ENCODE measurements at places on chromosomes 6 and 20. TPM values are rescaled to one million over a fixed set of nuclear protein-coding genes. Genes with fewer than 3 reads are reported as not detected.

The GSTA3 gene
- total RNA-seq: not detected

The ANKRD6 gene
- 28.1 TPM for total RNA-seq

The GCLC gene
- 27.6 TPM for total RNA-seq

The NEDD9 gene
- 140 TPM for total RNA-seq

The KHDC1L gene
- not detected for total RNA-seq

The MMP24 gene
- total RNA-seq: 0.32 TPM

GRCh38 chr20:343107-343506 lies 3.8 kb upstream of the NRSN2 start:
- no peak for DNase-seq

GRCh38 chr6:151001387-151002056 lies 136.0 kb downstream of the MTHFD1L start:
- no peak for DNase-seq

GRCh38 chr6:45196121-45196520 lies 132.0 kb upstream of the RUNX2 start:
- no peak for DNase-seq

DNA sequence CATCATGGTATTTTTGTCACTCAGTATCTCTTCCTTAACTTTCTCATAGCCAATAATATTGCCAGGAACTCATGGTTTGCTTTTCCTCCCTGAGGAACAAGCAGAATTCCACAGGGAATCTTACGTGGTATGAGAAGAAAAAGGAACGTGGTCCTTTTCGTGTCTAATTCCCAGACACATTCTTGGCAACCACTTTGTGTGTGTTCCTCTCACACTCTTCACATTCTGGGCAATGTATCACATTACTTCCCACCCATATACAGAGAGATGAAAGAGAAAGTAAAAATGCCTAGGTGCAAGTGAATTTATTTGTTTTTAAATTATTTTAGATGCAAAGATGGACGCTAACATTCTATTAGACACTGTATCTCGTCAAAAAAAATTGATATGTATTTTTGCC lies 102.7 kb downstream of the PTPRK start:
- DNase-seq: no peak

- DNase-seq: no peak
These were observed 514.0 kb upstream of the BTBD3 start for GRCh38 chr20:11403711-11404110.

DNA sequence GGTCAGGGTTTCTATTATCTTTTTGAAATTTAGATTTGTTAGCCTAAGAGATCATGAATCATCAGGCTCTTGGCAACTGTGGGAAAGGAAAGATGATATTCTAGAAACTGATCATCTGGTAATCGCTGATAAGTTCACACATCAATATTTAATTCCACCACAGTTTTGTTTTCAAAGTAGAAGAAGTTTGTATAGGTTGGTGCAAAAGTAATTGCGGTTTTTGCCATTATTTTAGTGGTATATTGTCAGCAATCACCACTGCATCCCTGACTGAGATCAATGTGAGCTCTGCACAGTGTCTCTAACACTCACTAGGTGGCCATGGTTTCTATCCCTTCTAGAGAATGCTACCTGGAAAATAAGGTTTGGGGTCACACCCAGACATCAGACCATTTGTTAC lies 17.0 kb upstream of the PXDC1 start:
- DNase-seq: no peak

- DNase-seq: no peak
These were observed 24.5 kb upstream of the SEC63 start for GRCh38 chr6:107982486-107982885.

- DNase-seq: peak; percentile 8
These were observed at the start of gene EBF4 for GRCh38 chr20:2692036-2692885. TSS of gene EBF4 (plus strand) at chr20:2692780. CDS start at chr20:2693646, 866 bp downstream.

GRCh38 chr6:125789576-125790357 lies 993 bp upstream of the NCOA7 start:
- DNase-seq: peak; percentile 62

GRCh38 chr6:111674413-111674812 lies 68.7 kb upstream of the TRAF3IP2 start:
- DNase-seq: no peak

DNA sequence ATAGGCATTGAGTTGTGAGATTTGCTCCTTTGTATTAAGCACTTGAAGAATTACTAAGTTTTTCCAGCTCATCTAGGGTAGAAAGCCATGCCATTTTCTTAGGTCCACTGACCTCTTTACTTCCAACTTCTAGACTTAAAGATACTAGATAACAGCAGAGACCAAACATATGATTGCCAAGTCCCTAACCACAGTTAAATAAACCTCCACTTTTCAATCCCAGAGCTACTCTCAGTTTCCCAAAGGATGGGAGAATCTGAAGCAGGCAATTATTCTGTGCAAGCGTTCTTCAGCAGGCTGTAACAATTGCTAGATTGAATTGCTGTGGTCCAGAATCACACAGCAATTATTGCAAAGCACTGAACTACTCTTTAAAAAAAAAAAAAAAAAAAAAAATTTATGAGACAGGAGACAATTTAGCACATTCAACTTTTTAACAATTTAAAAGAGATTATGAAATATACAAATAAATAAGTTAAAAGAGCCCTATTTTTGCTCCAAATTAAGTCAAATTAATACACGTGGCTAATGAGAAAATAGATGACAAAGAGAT lies 104.0 kb upstream of the PRSS16 start:
- no peak for DNase-seq

DNA sequence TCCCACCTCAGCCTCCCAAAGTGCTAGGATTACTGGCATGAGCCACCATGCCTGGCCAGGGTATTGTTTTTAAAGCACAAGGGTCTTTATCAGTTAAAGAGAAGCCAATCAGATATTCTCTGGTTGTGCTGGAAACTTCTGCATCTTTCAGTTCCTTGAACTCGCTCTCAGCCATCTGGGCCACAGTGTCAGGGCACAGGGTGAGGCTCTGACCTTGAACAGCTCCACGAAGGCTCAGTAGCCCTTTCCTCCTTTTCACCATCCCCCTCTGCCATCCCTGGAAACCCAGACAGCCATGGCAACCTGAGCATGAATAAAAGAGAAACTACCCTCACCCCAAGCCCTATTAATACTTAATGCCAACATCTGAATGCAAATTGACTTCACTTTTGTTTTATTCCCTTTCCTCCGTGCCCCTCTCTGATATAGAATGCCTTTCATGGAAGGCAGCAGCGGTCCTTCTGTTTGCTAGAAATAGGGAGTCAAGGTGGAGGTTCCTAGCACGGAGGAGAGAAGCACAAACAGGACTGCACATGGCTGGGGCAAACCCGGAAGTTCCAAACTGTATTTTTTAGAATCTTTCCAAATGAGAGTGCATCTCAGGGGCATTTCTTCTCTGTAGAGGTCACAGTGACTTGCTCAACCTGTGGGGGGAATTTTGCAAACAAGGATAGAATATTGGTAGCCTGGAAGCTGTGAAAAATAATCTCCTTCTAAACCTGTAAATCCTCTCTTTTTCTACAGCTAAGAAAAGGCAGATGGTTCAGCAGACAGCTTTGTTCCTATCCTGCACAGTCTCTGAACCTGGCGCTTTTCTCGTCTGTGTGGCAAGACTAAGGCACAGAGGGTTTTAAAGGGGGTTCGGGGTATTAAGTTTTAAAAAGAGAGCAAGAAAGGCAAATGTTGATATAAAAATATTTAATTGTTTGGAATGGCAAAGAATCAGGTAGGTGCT lies 176.4 kb upstream of the RREB1 start:
- no peak for DNase-seq

- DNase-seq: no peak
These were observed 333 bp upstream of the SMIM13 start for GRCh38 chr6:11093376-11093625.

DNA sequence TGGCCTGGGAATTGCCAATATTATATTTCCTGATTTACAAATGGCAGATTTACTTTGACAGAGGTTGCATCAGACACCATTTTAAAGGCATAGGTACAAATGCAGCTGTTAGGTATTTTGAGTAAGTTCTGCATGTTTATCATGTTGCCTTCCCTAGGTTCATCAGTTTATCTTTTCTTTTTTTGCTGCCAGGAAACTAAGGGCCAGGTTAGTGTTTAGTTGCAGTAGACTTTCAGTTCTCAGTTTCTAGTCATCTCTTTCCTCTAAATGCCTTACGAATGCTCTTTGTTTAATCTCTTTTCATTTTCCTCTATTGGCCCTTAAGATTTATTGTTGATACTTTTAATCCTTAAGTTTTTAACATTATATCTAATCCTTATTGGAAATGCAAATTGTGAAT lies 129.9 kb downstream of the SMAP1 start:
- no peak for DNase-seq

- DNase-seq: no peak
These were observed 89.3 kb downstream of the L3MBTL3 start for GRCh38 chr6:130107710-130108109.

Measured in SK-MEL-5 (cell line).